GM13977 (cell line): ENCODE measurements at places on chromosomes 4 and X.

DNA sequence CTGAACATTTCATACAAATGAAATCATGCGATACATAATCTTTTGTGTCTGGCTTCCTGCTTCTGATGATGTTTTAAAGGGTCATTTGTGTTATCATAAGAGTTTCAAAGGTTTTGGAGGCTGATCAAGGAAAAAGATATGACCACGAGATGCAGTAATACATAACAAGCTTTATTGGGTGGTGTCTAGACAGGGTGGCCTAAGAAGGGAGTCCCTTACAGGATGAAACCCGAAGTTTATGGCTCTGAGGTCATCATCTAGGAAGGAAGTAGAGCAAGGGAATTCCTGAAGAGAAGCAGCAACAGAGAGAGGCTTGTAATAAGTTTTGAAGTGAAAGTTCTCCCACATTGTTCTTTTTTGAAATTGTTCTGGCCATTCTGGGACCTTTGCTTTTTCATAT is 40.8 kb upstream of the SOD3 start:
- no peak for DNase-seq

- DNase-seq, result peak; percentile 60
Observed at GRCh38 chr4:147943159-147943638, 211.3 kb downstream of the ARHGAP10 start.

DNA sequence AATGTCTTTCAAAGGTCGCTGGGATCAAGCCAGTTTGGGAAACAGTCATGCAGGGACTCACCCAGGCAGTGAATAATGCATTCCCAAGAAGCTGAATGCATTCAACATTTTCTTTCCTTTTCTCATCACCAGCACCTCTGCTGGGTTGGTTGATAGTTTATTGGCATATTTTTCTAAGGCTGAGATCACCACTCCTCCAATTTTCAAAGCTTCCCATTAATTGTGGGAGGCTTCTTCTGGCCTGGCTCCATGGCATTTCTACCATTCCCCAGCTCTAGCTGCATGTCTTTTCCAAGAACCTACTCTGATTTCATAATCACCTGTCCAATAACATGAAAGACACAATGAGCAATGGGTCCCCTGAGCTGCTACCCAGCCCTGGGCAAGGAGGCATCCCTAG is 35.8 kb downstream of the CHRDL1 start:
- DNase-seq, result no peak

DNA sequence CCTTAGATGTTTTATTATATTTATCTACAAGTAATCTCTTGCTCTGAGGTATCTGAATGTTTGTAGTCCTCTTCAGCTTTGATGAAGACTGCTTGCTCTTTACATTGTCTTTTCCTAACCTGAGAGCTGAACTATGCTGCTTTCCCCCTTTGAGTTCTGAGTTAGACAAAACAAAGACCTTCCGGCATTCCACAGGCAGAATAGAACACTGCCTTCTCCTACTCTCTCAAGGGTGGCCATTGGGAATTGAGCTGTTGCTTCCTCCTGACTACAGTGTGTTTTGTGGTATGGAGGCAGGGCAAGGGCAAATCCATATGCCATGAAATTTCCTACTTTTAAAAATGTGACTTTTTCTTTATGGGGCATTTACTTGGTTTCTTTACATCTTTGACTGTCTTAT is 841.0 kb downstream of the FAM133A start:
- no peak for DNase-seq

DNA sequence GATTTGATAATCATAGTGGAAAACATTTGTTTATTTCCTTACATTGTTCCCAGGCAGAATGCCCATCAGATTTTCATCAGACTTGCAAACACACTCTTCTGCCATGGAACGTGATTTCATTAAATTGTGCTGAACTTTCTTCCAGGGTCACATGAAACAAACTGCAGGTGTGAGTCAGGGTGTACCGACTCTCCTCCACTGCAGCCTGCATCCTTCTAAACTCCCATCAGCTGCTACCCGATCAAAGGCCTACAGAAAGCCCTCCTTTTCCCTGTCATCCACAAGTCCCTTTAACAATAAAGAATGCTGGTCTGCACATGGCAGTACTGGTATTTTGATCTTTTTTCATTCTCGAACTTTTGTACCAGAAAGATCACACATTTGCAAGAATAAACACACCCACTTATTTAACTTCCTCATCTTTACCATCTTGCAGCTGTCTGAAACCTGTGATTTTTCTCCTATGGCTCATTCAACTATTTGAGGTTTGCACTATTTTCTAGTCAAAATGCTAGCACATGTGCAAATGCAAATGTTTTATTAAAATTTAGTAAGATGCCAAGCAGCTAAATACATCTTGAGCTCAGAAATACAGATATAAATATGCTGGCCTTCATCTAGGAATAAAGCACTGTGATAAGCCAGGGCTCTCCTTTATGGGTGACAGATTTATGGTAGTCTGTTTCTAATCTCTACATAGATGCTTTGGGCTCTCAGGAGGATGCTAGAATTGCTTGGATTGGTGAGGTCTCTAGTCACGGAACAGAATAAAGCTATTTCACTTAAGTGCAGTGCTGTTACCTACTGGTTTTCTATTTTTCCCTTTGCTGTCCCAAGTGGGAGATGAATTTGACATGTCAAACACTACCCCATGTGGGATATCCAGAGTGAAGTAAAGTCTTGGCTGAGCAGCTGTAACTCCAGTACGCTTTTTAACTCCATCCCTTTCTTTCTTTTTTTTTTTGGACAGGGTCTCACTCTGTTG is 25.8 kb upstream of the ARHGAP24 start:
- no peak for DNase-seq

GRCh38 chr4:133151341-133151690 is 2.2 kb downstream of the PCDH10 start:
- peak; percentile 17 for DNase-seq

GRCh38 chrX:83145876-83146275 is 362.2 kb upstream of the POU3F4 start:
- DNase-seq, result no peak

- no peak for DNase-seq
Observed at GRCh38 chr4:159328766-159329165, 225.9 kb downstream of the RAPGEF2 start.

GRCh38 chr4:89119836-89120235 is 8.5 kb downstream of the TIGD2 start:
- DNase-seq, result no peak

- no peak for DNase-seq
Observed at GRCh38 chr4:187390646-187391045, 604.9 kb upstream of the ZFP42 start.

GRCh38 chrX:48848847-48849246 is 13.4 kb upstream of the PCSK1N start:
- no peak for DNase-seq

DNA sequence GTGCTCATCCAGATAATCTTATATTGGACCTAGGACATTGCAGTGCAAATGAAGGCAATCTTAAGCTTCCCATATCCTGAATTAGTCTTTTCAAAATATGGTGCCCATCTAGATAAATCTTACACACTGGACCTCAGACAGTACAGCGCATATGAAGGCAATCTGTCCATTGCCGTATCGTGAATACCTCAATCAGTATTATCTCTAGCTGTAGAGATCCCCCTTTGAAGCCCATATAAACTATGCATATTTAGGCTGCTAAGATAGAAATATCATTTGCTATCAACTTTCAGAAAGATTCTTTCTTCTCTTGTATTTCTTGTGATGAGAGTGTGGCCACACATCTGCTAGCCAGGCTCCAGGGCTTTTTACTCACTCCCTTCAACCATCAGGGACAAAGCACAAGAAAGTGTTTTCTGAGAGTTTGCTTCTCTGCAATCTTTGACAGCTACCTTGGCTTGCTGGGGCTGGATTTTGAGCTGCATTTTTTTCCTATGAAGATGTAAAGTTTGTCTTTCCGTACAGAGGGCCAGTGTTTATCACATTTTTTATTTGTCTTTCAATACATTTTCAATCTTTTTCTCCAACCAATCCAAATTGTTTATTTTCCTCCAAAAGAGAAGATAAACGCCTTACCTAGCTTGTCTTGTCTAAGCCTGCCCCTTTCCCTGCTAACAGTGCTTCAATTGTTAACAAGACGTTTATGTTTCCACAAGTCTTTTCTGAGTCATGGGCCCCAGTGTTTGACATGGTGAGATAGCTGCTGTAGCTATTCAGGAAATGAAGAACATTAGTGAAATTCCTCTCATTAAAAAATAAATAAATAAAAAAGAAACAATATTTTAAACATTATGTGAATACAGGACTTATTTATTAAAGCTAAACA is 57.6 kb upstream of the FAT1 start:
- DNase-seq, result no peak

DNA sequence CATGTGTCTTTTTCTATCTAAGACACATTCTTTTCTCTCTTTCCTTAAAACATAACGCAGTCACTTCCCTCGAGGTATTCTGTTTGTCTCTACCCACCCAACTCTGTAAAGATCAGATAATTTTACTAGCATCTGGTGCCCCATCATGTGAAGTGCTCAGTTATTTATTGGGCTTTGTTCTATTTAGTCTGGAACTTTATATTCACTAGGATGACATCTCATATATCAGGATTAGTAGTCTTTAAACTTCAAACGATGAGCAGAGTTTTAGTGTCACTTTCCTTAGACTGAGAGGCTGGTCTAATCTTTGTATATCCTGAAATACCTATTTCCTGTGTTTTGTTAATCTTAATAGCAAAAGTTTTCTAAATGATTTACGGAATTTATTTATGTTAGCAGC is 445.5 kb upstream of the NDST3 start:
- no peak for DNase-seq

GRCh38 chr4:16026160-16026761 is 57.6 kb downstream of the PROM1 start:
- peak; percentile 61 for DNase-seq

- DNase-seq, result no peak
Observed at GRCh38 chr4:102623622-102624021, 122.5 kb downstream of the NFKB1 start.

- DNase-seq, result no peak
Observed at GRCh38 chr4:98193459-98194105, 50.3 kb upstream of the STPG2 start.

- no peak for DNase-seq
Observed at GRCh38 chr4:142405695-142406498, 440.2 kb downstream of the INPP4B start.

DNA sequence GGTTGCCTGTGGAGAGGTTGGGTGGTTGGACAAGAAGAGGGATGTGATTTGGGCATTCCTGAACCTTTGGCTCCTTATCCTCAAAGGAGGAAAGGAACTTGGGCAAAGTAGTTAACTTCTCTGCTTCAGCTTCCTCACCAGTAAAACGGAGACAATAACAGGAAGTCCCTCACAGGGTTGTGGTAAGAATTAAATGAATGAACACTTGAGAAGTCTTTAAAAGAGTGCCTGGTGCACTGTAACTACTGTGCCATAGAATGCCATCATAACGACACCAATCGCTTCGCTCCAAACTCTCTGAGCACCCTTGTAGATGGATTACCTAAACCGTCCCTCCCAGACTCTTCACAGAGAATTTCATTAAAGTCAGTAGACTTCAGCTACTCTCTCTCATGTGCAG is 10.5 kb downstream of the ZCCHC18 start:
- no peak for DNase-seq

GRCh38 chrX:49312176-49312575 is 8.7 kb downstream of the GAGE10 start:
- no peak for DNase-seq

DNA sequence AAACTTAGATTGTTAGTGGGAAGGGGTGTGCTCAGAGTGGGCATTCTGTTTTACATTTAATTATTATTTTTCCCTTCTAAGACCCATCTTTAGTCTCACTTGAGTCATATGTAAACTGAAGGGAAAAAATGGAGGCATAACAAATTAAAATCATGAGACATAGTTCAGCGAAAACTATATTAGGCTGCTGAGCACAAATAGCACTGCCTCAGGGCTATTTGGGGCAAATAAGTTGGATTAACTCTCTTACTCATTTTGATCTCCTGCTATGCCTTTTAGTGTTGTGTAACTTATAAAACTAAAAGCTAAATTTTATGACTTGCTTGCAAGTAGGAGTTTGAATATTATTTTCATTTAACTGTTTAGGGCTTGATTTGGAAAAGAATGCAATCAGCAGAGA is 1329.2 kb upstream of the PCDH7 start:
- DNase-seq, result no peak

DNA sequence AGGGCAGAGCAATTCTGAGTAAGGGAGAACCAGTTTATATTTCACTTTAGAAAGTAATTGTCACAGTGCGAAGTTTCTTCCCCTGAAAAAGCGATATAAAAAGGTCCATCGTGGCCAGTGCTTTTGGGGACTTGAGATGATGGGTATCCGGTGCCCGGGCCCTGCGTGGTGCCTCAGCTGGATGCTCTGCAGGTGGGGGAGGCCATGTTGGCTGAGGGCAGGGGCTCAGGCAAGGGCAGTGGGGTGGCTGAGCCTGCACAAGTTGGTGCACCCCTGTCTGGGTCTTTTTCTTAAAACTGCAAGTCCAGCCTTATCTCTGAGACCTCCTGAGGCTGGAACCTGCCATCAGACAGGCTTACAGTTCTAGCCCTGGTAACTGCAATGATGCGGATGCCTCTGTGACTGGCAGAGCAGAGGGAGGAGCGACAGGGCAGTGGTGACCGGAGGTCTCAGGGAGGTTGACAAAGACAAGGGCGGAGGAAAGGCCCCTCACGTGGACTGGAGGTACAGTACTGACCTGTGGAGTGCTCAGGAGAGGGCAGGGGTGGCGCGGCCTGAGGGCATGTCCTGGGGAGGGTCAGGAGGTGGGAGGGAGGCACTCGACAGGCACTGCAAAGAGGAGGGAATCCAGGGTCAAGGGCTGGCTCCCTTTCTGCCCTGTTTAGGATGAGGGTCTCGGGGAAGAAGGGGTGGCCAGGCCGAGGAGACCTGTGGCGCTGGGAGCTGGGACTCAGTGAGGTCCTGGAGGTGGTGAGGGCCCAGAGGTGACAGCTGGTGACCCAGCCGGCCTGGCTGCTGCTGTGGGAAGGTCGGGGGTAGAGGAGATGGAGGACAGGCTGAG is 1.8 kb downstream of the RGS12 start:
- DNase-seq, result no peak

DNA sequence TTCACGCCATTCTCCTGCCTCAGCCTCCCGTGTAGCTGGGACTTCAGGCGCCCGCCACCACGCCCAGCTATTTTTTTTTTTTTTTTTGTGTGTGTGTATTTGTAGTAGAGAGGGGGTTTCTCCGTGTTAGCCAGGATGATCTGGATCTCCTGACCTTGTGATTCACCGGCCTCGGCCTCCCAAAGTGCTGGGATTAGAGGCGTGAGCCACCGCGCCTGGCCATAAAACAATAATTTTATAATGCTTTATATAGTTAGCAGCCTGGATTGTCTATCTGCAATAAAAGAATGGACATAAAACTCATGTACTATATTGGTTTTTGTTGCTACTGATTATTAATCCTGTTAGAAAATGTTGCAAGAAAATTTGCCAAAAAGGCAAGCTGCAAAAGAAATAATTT is 195.9 kb upstream of the BANK1 start:
- no peak for DNase-seq

- DNase-seq, result peak; percentile 56
Observed at GRCh38 chrX:118823263-118824172, at the start of gene ZCCHC12. Gene ZCCHC12 (plus strand): TSS chrX:118823824. CDS start chrX:118825245, 1,421 bp downstream.

DNA sequence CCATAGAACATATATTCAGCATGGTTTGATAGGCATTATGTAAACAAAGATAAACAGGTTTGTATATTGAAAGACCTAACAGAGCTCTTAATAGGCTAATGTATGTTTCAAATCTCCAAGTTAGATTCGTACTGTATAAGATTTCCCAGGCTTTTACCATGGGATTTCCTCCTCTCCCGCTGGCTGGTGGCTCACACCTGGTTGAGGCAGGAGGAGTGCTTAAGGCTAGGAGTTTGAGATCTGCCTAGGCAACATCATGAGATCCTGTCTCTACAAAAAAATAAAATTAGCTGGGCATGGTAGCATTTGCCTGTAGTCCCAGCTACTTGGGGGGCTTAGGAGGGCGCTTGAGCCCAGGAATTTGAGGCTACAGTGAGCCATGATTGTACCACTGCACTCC is 5.4 kb downstream of the CPE start:
- no peak for DNase-seq
